Stimulated activated CD8-positive, alpha-beta memory T cell treated with anti-CD3 and anti-CD28 coated beads, Interleukin-4, amount 100 ng/mL, for 1 hour (primary cell): ENCODE measurements at places on chromosomes 11 and 22.

DNA sequence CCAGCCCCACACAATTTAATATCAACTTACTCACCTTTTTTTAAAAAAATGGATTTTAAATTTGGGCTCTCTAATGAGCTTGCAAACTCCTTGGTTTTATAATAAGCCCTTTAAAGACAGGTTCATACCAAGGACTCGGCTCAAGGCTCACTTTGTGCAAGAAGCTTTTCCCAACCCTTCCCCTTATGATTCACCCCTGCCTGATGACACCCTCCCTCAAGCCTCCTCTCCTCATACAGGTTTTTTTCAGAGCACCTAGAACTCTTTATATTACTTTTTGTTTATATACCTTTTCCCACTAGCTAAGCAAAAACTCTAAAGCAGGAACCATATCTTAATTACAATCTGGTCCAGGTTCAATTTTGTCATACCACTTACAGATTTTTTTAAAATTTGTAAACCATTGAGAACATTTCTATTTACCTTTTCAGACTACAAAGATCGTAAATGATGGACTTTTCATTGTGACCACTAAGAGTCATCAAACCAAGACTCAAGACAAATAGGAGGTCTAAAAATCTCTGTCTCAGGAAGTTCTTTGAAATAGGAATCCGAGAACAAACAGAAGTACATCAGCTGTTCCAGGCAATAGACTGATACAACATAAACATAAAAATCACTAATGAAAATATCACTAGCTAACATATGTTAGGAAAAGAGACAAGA, 13.1 kb upstream of the EXPH5 start:
- DNase-seq: no peak

- DNase-seq: no peak
These were observed 13.9 kb downstream of the RTN4RL2 start for GRCh38 chr11:57474017-57474802.

GRCh38 chr11:120928627-120929026, 95.3 kb upstream of the TBCEL start:
- DNase-seq: no peak

DNA sequence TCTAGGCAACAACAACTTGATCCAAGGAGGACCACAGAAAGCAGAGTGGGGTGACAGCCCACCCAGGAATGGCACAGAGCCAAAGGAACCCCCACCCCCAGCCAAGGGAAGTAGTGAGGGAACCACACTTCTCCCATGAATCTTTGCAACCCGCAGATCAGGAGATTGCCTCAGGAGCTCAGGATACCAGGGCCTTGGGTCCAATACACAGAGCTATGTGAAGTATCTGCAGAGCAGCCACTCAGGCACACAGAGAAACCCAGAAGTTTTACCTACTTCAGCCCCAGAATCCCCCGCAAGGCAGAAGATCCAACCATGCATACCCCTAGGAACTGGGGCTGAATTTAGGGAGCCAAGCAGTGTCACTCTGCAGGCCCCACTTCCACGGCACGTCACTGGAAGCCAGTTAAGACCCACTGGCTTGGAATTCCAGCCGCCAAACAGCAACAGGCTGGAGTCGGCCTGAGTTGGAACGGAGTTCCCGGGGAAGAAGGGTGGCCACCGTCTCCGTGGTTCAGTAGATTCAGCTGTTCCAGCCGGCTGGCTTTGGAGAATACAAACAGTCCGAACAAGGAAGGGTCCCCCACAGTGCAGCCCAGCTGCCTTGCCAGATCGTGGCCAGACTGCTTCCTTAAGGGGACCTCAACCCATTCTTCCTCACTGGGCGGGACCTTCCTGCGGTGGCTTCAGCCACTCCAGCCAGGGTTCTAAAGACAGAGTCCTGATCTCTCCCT, 174.1 kb downstream of the TTC28 start:
- no peak for DNase-seq
